ENCODE measurements at places on chromosomes 11 and 22. TPM values are rescaled to one million over a fixed set of nuclear protein-coding genes. Genes with fewer than 3 reads are reported as not detected.

DDB1 gene
- 382 TPM for total RNA-seq

MARK2 gene
- total RNA-seq = 12.7 TPM

KREMEN1 gene
- 5.7 TPM for total RNA-seq

TP53I11 gene
- total RNA-seq = 27.4 TPM

MYEOV gene
- 7.0 TPM for total RNA-seq

RFPL2 gene
- total RNA-seq = not detected

ACR gene
- total RNA-seq = not detected

PRSS23 gene
- total RNA-seq = 410 TPM

MUC5AC gene
- under 0.01 TPM for total RNA-seq

ZNF280B gene
- 0.45 TPM for total RNA-seq

OR2AG1 gene
- total RNA-seq = not detected

RBFOX2 gene
- total RNA-seq = 85.8 TPM

HOATZ gene
- total RNA-seq = not detected

CD82 gene
- 4.5 TPM for total RNA-seq

All from fibroblast of the aortic adventitia (primary cell).